ENCODE measurements at places on chromosomes 5 and 9.

DNA sequence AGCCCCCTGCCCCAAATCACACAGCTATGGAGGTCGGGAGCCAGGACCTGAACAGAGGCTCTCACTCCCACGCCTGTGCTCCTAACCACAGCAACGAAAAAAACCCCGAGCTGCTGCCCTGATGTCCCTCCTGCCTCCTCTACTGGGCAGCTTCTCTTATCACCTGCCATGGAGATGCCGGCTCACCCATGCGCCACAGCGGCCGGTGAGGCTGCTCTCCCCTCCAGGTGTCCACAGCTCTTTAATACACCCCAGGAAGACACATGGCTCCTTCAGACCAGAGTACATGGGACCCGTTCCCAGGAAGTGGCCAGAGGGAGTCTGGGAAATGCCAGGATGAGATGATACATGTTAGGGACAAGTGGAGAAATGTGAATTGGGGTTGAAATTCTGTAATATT lies 110.9 kb downstream of the COL23A1 start:
- DNase-seq: no peak

DNA sequence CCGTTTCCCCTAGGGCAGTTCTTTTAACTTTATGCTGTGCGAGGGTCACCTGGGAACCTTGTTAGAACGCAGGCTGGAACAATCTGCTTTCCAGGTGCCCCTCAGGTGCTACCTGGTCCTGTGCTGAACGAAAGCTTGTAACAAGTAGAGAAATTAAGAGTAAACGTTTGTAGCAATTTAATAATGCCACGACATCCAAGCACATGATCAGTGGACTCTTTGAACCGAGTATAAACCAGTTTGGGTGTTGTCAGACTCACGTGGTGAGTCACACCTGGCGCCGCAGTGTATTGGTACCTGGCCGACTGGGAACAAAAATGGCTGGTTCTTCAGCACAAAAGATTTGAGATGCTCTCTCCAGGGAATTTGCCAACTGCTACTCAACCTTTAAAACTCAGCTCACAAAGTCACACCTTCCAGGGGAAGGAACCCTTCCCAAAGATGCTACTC lies 926 bp upstream of the MYO10 start:
- no peak for DNase-seq

GRCh38 chr5:58683567-58683966 lies 100.7 kb downstream of the RAB3C start:
- no peak for DNase-seq

DNA sequence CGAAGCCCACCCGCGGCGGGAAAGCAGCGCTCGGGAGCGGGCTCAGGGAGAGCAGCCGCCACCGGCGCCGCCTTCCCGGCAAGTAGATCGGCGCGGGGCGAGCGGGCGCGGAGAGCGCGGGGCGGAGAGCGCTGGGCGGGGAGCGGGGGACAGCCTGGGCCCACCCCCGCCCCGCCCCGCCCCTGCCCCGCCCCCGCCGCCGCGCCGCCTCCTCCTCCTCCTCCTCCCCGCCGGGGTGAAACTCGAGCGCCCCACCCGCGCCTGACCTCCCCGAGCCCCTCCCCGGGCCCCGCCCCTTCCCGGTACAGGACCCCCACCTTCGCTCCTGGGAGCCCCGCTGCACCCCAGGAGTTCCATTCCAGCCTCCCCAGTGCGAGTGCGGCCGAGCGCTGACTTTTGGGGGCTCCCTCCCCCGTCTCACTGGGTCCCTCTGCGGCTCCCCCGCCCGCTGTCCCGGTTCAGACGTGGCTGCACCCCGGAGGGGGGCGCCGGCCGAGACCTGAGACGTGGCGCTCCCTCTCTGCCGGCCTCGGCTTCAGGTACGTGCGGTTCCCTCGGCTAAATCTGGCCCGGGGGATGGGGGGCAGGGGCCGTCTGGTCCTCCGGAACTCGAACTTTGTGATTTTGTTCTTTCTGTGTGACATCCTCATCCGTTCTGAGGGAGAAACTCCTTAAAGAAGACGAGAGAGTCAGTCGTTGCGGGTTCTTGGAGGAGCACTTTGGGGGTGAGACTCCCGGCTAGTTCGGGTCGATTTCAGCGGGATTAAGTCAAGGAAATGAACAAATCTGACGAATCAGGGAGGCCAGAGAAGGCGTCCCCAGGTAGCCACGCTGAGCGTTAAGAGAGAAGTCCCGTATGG lies at the start of gene SEMA5A:
TSS of gene SEMA5A (minus strand) at position 84 of the 860 bp plus-strand sequence. CDS start 166,129 bp downstream, outside the sequence.
- DNase-seq: peak; percentile 80

GRCh38 chr5:55591686-55592085 lies 56.9 kb upstream of the PLPP1 start:
- no peak for DNase-seq

DNA sequence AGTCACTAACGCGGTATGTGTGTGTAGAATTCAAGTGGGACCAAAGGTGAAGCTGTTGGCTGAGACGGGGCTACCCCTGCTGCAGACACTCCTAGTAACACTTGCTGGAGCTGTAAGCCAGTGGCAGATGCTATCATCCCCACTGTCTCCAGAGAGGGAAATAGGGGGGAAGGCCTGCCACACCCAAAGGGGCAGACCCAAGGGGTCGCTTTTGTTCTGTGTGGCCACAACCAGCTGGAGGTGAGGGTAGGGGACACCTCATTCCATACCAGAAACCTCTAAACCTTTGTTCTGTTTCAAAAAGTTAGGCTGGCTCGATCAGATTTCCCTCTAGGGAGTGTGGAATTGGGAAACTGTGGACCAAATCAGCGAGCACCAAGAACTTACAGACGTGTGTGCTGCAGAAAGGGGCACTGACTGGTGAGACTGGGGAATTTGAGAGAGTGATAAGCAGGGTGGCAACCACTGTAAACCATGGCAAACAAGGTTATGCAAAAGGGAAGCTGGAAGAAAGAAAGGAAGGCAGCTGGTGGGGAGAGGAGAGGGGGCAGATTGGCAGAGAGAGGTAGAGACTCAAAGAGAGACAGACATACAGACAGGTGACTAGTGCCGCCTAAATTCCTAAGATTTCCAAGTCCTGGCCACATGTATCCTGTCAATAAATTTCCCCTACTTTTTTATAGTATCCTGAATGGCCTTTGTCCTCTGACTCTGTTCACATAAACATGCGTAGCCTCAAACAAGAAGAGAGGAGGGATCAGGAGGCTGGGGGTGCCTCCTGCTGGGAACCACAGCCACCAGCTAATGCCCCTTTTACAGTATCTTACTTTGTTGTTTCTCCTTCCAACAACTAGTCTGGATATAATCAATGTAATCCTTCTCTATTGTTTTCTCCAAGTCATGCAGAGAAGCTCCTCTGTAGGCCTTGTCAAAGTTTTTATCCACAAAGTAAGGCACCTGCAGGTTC lies 15.6 kb upstream of the SPATA24 start:
- DNase-seq: no peak

DNA sequence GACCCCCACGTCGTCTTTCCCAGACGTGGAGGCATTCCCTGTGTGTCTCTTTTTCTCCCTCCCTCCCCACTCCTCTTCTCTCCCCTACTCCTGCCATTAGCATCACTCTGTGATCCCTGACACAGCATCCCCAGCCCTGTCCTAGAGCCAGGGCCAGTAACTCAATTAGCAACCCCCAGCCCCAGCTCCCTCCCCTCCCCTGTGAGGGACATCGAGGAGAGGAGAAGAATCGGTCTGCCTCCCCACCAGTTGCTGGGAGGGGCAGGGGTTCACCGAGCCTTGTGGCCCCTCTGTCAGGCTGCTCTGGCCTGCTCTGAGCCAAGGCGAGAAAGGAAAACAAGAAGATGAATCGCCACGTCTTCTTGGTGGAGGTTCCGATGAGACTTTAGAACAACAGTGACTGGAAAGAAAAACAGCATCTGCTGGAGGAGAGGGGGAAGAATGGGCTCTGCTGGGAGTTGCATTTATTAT lies 123.1 kb downstream of the PAPPA start:
- DNase-seq: no peak

- no peak for DNase-seq
These were observed 47.7 kb upstream of the BOD1 start for GRCh38 chr5:173664154-173664526.

DNA sequence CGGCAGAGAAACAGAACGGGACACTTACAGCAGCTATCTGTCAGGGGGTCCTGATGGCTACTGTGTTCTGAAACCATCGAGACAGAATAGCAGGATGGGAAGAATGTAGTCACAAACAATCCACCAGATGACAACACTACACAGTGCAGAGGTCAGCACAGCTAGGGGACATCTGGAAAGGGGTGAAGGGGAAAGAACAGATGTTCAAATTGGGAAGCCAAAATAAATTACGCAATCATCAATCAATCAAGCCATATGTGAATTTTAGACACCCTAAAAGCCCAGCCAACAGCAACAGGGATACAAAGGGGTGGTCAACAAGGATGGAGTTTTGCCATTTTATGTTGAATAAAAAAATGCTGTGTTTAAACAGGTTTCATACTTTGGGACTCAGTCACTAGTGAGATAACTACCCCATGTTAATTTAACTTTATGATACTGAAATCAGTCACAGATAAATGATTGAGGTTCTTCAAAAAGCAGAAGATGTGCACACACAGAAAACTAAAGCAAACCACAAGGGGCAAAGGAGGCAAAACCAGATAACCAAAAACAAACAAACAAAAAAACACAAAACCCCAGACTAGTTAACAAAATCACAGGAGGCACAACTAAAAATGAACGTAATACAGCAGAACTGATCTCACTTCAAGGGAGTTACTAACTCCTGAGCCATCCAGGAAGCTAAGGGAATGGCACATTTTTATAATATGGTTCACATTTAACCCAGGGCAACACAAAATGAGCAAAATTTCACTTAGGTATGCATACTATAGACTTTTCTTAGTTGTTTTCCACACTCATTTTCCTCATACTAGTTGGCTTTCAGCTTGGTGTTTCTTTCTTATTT lies 65.9 kb downstream of the HABP4 start:
- DNase-seq: no peak

GRCh38 chr9:70147196-70147595 lies 103.5 kb downstream of the MAMDC2 start:
- DNase-seq: no peak

GRCh38 chr5:106801554-106801953 lies 869.2 kb downstream of the EFNA5 start:
- no peak for DNase-seq

DNA sequence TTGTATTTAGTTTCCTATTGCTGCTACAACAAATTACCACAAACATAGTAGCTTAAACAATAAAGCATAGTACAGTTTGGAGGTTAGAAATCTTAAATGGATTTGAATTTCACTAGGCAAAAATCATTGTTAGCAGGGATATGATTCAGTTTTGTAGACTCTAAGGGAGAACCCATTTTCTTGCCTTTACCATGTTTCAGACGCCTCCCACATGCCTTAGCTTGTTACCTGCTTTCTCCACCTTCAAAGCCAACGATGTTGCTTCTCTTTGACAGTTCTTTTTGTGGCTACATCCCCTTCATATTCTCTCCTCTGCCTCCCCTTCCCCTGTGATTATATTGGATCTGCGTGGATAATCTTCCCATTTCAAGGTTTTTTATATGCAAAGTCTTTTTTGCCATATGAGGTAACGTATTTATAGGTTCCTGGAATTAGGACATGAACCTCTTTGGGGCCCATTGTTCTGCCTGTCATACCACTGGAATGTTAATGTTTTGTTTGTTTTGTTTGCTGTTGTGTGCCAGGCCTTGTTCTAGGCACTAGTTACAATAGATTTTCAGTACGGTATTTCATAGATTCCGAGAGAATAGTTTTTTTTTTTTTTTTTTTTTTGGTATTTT lies 54.1 kb downstream of the UHRF2 start:
- no peak for DNase-seq

- DNase-seq: no peak
These were observed 53.6 kb upstream of the HTR1A start for GRCh38 chr5:64015824-64016223.

DNA sequence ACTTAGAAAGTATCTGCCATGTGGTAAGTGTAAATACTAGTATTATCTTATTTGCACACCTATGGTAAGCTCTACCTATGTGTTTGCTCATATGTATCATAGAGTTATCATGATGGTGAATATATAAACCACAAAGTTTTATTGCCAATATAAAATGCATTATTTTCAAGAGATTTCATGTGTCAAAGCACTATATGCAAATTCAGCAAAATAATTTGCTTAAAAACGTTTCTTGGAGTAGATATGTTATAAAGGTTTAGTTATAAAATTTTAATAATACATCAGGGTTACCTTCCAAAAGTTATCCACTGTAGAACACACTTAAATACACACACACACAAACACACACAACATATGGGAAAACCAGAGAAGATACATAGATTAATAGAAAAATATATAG lies 1431.7 kb upstream of the C9orf72 start:
- no peak for DNase-seq

DNA sequence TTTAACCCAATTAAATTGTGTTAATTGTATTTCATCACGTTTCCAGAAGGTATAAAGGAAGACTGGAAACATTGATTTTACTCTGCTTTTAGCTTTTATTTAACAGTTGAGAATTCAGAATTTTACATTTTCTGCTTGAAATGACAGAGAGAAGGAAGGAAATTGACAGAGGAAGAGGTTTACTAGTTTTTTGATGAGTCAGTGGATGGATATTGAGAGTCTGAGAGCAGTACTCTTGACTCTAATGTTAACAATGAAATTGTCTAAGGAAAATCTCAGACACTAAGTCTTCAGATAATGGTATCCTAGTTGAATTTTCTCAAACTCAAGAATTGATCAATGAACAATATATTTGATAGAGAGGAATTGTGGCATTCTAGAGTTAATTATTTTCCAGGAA lies 60.6 kb downstream of the IPO11 start:
- no peak for DNase-seq

GRCh38 chr9:7976856-7977255 lies 177.3 kb upstream of the DMAC1 start:
- DNase-seq: no peak

DNA sequence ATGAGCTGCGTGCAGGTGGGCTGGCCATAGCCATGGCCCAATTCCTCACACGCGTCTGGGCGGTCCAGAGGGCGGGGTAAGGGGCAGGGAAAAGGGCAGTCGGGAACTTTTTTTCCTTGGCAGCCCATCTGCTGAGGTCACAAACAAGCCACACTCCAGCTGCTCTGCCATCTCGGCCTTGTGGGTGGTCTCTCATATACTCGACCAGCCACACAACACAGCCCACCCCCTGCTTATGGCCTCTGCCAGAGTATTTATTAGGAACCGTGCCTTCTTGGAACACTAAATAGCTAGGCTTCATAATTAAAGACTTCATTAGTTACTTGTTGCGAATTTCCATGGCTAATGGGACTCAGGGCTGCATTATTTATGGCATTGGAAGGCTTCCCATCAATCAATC lies 98.5 kb upstream of the LHFPL2 start:
- DNase-seq: no peak

- DNase-seq: peak; percentile 45
These were observed 81.3 kb downstream of the GADD45G start for GRCh38 chr9:89686126-89686525.
